T follicular helper cell (primary cell): ENCODE measurements at places on chromosomes 12 and 14.

DNA sequence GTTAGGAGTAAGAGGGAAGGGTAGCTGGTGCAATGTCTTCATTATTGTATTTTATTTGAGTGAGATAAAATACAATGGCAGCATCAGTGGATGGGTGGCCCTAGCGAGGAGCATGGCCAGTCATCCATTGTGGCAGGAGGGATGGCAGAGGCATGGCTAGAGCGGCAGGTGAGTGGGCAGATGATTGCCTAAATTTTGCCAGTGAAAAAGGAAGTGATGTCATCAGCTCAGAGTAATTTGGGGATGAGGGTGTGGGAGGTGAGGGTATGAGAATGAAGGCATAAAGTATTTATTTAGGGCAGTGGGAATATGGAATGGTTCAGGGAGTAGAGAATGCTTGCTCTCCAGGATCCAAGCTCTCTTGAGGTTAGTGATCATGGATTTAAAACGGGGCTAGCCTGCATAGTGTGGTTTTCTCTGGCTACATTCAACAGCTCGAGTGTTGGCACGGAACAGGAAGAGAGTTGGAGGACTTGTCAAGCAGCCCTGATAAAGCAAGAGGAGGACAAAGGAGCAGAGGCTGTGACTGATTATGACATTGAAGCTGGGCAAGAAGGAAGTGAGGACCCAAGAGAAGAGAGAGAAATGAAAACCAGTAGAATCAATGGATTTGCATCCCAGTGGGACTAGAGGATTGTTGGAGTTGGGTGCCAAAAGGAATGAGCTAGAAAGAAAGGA, 18.7 kb upstream of the SERPINA6 start:
- no peak for DNase-seq

- DNase-seq, result no peak
These were observed 8.4 kb upstream of the PPTC7 start for GRCh38 chr12:110591451-110592051.

DNA sequence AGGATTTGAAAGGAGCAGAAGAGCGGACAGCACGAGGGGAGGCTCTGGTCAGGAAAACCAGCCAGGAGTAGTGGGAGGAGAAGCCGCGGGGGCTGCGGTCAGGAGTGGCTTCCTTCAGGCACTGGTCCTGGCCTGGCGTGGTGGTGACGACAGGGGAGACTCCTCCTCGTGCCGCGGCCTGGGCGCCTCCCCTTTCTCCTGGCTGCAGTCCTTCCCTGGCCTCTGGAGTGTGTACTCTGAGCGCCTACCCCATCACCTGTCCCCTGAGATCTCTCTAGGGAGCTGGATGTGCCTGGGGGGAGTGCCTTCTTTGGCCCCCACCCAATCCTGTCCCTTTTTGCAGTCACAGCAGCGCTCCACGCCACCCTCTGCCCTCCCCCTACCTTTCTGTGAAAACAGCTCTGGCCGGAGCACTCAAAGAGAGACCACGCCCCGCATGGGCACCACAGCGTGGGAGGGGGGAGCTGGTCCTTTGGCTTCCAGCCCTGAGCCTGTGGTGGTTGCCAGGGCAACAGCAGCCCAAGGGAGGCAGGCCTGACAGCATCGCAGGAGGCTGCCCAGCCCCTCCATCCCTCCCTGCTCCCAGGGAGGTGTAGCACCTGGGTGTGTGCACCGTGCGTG, 125.9 kb downstream of the CALM1 start:
- DNase-seq, result no peak

DNA sequence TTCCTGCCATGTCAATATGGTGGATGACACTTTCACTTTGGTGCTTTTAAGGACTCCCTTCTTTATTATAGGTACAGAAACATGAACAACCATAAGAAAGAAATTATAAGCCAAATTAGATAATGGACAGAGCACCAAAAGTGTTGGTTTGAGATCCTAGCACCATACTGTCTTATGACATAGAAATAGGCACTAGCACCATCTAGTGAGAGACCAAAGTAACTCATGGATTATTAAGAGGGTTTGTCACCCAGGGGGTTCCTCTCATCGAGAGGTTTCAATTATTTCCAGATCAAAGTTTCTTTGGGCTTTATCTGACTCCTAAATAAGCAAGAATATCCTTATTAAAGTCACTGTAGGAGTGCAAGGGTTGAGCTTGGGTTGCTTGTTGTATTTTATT, 153.0 kb upstream of the DIO2 start:
- no peak for DNase-seq

DNA sequence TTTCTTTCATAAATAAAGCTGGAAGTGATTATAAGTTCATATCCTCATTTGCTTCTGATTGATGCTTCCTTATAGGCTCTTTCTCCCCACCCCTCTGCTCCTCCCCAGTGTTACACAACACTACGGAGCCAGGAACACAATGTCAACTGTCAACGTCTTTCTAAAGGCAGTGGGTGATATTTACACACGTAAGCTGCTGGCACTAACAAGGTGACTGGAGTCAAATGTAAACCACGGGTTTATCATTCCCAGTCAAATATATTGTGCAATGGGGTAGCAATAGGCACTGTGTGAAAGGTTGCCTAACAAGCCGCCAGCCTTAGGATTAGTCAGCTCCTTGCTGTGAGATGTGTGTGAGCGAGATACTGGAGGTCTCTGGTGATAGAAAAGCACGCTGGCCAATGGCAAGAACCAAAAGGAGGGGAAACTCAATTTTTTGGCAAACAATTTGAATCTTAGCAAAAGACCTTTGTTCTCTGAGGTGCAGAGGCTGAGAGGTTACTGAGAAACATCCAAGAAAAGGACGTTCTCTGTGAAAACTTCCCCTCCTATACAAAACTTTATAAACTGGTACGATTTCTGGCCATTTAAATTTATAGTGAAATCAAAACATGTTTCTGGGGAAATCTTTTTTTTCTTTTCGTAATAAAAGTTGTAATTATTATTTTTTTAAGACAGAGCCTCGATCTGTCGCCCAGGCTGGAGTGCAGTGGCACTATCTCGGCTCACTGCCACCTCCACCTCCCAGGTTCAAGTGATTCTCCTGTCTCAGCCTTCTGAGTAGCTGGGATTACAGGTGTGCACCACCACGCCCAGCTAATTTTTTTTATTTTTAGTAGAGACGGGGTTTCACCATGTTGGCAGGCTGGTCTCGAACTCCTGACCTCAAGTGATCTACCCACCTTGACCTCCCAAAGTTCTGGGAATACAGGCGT, 22.3 kb upstream of the HECTD1 start:
- DNase-seq, result no peak

- DNase-seq, result no peak
These were observed 85.7 kb upstream of the TBX3 start for GRCh38 chr12:114769634-114770033.

DNA sequence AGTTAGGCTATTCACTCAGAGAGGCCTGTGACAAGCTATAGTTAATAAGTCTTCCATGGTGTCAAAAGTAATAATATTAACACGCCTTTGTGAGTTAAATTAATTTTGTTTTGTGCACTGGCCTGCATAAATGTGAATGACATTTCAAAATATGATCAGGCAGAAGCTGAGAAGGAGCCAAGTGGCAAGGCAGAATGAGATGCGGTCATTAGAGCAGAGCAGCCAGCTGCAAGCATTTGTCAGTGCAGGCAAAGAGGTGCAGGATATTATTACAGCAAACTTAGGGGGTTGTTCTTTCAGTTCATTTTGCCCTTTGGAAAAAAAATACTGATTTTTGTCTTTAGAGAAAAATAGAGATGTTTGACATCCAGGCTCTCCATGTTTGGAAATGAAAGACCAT, 364.5 kb downstream of the PAWR start:
- DNase-seq, result no peak

- DNase-seq, result no peak
These were observed 104.5 kb upstream of the FRMD6 start for GRCh38 chr14:51547260-51547659.
